ENCODE measurements at places on chromosomes 2 and 18. TPM values are rescaled to one million over a fixed set of nuclear protein-coding genes. Genes with fewer than 3 reads are reported as not detected.

GRCh38 chr2:158775273-158776027, 19.7 kb upstream of the DAPL1 start:
- DNase-seq, result no peak

DNA sequence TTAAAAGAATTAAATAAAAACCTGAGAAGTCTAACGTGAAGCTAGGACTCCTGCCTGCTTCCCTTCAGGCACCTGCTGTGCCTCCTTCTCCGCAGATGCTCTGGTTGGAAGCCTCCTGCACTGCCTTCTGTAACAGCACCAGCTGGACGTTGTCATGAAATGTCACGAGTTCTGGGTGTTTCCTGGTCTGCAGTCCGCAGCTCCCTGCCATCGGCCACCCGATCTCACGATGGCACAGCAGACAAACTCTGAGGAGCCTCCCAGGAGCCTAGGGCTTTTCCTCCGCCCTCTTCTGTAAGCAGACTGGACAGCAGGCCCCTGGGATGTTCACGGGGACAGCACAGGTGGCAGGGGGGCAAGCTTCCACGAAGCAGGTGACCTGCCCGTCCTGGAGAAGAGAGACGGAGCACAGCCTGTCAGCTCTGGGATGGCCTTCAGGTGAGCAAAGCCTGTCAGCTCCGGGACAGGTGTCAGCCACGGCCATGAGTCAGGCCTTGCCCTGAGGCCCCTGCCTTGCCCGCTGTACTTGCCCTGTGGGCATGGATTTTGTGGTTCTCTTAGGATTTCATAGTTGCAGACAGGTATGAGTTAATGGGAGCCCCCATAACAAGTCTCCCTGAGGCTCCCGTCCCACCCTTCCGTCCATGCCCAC, 110.3 kb downstream of the PXDN start:
- DNase-seq, result no peak

- no peak for DNase-seq
Measured at GRCh38 chr2:232411901-232412629, 5.4 kb downstream of the ALPG start.

The CCDC88A gene
- 78.0 TPM for total RNA-seq

The REG1B gene
- 4.9 TPM for total RNA-seq

The CYP27A1 gene
- 50.6 TPM for total RNA-seq
